ENCODE measurements at places on chromosomes 7 and 10. TPM values are rescaled to one million over a fixed set of nuclear protein-coding genes. Genes with fewer than 3 reads are reported as not detected.

The UTF1 gene
- not detected for total RNA-seq

GRCh38 chr7:45581271-45581780 is 7.2 kb downstream of the ADCY1 start:
- no peak for DNase-seq

The ELOVL3 gene
- total RNA-seq: 1.3 TPM

DNA sequence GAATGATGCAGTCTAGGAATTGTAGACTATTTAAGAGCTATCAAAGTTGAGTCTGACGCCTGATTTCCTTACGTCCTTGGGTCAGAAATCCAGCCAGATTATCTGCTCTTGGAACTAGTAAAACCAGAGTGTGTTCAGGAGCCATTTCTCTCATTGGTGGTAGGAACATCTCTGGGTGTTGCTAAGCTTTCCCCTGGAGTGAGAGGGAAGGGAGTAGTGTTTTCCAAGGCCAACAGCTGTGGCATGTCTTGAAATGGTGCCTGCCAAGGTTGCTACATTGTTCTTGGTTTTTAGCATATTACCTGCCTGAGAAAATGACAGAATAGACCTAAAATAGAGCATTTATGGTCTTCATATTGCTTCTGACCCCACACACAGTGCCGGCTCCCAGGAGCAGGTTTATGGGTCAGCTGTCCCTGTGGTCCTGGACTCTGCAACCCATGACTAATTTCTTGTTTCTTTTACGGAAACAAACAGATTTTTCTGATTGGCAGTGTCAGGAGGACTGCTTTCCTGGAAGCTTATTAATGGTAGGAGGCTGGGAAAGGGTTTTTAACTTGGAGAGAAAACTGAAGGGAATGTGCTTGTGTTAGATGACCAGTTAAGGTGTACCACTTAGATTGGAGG is 17.5 kb downstream of the GBF1 start:
- no peak for DNase-seq

The PNLIPRP1 gene
- total RNA-seq: not detected

DNA sequence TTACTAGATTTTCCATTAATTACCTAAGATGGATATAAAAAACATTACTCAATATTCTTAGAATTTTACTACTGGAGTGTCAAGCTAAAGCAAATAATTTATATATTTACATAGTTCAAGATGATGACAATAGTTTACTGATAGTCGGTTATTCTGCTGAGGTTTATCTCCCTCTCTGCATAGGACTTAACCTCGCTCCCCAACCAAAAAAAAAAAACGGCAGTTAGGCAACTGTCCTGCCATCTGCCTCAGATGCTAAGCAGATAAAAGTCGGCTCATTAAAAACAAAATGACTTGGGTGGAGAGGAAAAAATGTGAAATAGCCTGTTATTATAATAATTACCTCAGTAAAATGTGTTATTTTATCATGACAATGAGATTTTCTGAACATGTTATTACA is 14.0 kb upstream of the ITGB8 start:
- DNase-seq: no peak

Measured in omental fat pad (tissue), 4 donors.